ENCODE measurements at places on chromosomes 3 and 15. TPM values are rescaled to one million over a fixed set of nuclear protein-coding genes. Genes with fewer than 3 reads are reported as not detected.

DNA sequence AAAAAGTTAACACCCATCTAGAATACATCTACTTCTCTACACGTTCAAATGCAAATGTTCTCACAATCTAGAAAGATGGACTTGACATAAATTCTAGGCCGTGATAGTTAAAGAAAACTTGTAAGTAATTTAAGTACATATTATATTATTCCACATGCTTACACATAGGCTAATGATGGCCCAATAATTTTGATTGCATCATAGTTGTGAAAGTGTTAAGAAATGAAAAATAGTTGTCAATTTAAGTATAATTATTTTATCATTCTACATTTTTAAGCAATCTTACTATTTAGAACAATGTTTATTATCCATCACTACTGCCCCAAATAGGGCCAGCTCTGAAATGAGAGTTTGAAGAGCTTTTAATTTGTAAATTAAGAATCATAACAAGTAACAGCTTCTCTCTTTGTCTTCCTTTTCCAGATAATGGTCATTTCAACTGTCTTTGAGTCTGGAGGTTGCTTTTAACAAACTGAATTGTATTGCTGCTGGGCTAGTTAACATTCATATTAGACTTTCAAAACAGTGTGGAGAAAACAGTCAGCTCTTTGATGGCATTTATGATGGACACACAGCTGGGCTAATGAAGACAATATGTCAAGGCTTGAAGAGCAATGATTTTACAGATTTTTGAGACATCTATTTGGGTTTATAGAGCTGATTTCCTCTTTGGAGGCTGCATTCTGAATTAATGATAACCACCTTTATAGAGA is 246.1 kb upstream of the KCNH8 start:
- H3K4me3 ChIP-seq: no peak overlapping the region
- H3K27me3 ChIP-seq: no peaks in the 10 kb centered on the region
- no peak overlapping the region for H3K27ac ChIP-seq
- H3K4me1 ChIP-seq: no peaks in the 10 kb centered on the region

DNA sequence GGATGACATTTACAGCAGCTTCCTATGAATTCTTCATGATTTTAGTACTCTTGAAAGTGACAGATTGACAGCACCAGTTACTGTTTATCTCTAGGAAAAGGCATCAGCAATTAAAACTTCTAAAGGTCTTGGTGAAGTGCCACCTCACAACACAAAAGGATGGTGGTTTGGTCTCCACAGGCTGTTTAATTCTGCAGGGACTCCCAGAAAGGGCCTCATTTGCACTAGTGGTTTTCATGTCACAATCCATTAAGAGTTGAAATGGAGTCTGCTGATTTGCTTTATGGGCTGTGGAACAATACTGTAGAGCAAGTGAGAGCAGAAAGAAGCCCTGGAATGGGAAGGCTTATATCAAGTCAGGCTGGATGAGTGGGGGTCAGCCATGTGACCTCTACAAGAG is 225.3 kb upstream of the KCNMB2 start:
- H3K27ac ChIP-seq: no peak overlapping the region
- H3K27me3 ChIP-seq: no peaks in the 10 kb centered on the region
- peaks cover 9% of the 10 kb centered on the region for H3K4me1 ChIP-seq
- H3K4me3 ChIP-seq: no peak overlapping the region

DNA sequence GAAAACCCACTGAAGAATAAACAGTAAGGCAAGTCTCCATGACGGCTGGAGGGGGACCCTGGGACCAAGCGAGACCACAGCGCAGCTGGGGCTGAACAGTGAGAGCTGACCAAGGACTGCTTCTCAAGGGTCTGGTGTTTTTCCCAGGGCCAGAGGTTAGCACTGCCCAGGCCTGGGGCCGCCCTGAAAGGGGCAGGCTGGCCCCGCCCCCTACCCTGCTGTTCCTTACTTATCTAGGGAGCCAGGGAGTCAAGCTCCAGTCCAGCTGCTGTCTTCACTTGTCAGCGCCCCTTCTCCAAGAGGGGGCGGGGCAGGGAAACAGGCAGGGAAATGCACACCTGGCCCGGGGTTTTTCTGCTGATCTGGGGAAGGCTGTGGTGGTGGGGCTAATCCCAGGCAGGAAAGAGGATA is 51.6 kb upstream of the HACD2 start:
- no peak overlapping the region for H3K27ac ChIP-seq
- peaks cover 59% of the 10 kb centered on the region for H3K36me3 ChIP-seq
- no peak for DNase-seq
- H3K4me1 ChIP-seq: peaks cover 11% of the 10 kb centered on the region
- no peak overlapping the region for H3K4me3 ChIP-seq

- H3K36me3 ChIP-seq: no peaks in the 10 kb centered on the region
- H3K27ac ChIP-seq: no peak overlapping the region
- peak; percentile 32 for DNase-seq
- H3K4me3 ChIP-seq: no peak overlapping the region
These were observed 18.1 kb downstream of the CRABP1 start for GRCh38 chr15:78358102-78358870.

DNA sequence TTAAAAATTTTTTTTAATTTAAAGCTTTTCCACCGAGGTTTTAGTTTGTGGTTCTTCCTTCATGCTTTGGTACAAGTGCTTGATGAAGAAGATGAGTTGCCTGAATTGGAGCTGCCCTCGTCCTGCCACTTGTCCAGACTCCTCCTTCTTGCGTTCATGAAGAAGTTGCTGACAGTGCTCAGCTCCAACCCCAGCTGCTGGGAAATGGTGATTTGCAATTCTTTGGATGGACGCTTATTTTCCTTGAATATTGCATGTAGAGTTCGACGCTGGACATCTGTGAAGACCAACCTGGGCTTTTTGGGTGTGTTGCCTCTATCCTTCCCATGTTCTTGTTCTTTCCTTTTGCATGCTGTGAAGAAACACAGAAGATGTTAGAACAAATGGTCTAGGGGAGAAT is 32.6 kb downstream of the ONECUT1 start:
- H3K4me3 ChIP-seq: no peak overlapping the region
- no peak overlapping the region for H3K27ac ChIP-seq
- no peaks in the 10 kb centered on the region for H3K4me1 ChIP-seq
- no peaks in the 10 kb centered on the region for H3K36me3 ChIP-seq
- H3K27me3 ChIP-seq: no peaks in the 10 kb centered on the region

GRCh38 chr3:72232777-72233176 is 447.8 kb upstream of the PROK2 start:
- peaks cover 2% of the 10 kb centered on the region for H3K4me1 ChIP-seq
- no peaks in the 10 kb centered on the region for H3K36me3 ChIP-seq
- no peak overlapping the region for H3K4me3 ChIP-seq
- peaks cover 5% of the 10 kb centered on the region for H3K27me3 ChIP-seq
- no peak overlapping the region for H3K27ac ChIP-seq
- DNase-seq: no peak

- H3K36me3 ChIP-seq: no peaks in the 10 kb centered on the region
- no peak overlapping the region for H3K27ac ChIP-seq
- H3K4me3 ChIP-seq: no peak overlapping the region
- no peak for DNase-seq
- H3K4me1 ChIP-seq: no peaks in the 10 kb centered on the region
These were observed 18.1 kb upstream of the DOCK3 start for GRCh38 chr3:50656417-50657195.

GRCh38 chr3:198106265-198106664 is 146.2 kb downstream of the LMLN start:
- no peaks in the 10 kb centered on the region for H3K4me1 ChIP-seq
- no peak overlapping the region for H3K27ac ChIP-seq
- H3K27me3 ChIP-seq: peaks cover 36% of the 10 kb centered on the region
- no peak overlapping the region for H3K4me3 ChIP-seq
- no peak for DNase-seq

The NANOGP8 gene
- 0.88 TPM for total RNA-seq

The CCDC54 gene
- total RNA-seq: not detected

The SOX14 gene
- not detected for total RNA-seq

The ROBO2 gene
- total RNA-seq: 6.0 TPM

The NPAP1 gene
- total RNA-seq: 0.34 TPM
